Nephron progenitor cell (in vitro differentiated cells): ENCODE measurements at places on chromosomes 6 and 20.

DNA sequence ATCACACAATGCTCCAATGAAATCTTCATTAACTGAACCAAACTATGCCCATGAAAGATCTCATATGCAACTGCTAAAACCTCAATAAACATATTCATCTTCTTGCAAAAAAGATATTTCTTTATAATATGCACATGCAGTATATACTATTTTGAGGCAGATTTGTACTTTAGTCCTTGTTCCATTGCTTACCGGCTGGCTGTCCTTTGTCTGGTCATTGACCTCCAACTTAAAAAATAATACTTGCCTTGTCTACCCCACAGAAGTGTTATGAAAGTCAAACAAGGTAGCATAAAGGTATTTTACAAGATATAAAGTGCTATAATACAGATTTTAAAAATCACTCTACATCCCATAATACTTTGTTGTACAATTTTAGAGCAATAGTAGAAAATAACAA lies 88.3 kb downstream of the ATG5 start:
- no peak for DNase-seq

- DNase-seq, result no peak
Observed at GRCh38 chr6:156650896-156651390, 126.2 kb upstream of the ARID1B start.

GRCh38 chr6:4675121-4675520 lies 101.1 kb upstream of the CDYL start:
- no peak for DNase-seq

DNA sequence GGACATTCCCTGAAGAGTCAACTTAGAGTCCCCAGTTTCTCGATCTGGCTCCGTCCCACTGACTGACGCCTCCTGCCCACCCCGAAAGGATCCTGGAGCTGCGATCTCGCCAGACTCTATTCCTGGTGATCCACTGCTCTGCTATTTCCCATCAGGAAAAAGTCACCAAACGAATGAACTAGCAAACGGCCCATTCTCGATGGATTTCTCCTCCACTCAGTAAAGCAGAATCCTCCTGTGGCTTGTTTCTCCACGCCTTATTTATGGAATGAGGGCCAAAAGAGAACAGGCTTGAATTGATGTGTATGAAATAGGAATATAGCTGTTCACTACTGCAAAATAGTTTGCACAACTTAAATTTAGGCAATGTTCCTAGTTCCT lies 5.4 kb downstream of the NKX2-4 start:
- no peak for DNase-seq
